Activated CD4-positive, alpha-beta T cell treated with anti-CD3 and anti-CD28 coated beads for 36 hours (primary cell): ENCODE measurements at places on chromosomes 6 and 20. TPM values are rescaled to one million over a fixed set of nuclear protein-coding genes. Genes with fewer than 3 reads are reported as not detected.

IYD gene
- total RNA-seq: not detected

WFDC6 gene
- not detected for total RNA-seq

LST1 gene
- total RNA-seq: 9.1 TPM

MUCL3 gene
- total RNA-seq: not detected

MYMX gene
- not detected for total RNA-seq

BPI gene
- not detected for total RNA-seq

FAM217A gene
- total RNA-seq: not detected

FILIP1 gene
- total RNA-seq: not detected

KIF3B gene
- total RNA-seq: 40.7 TPM

IL17A gene
- 9.1 TPM for total RNA-seq

CRYBG1 gene
- 26.6 TPM for total RNA-seq

MAFB gene
- not detected for total RNA-seq

ADGRG6 gene
- 0.43 TPM for total RNA-seq

CST4 gene
- total RNA-seq: not detected

BTNL2 gene
- not detected for total RNA-seq

OR2H1 gene
- not detected for total RNA-seq

SPEF1 gene
- not detected for total RNA-seq

RIMS4 gene
- not detected for total RNA-seq

DSP gene
- total RNA-seq: 0.09 TPM

DACT2 gene
- 0.50 TPM for total RNA-seq

TMEM170B gene
- 1.3 TPM for total RNA-seq

RNF217 gene
- total RNA-seq: 2.4 TPM

XKR7 gene
- total RNA-seq: not detected

LY6G6F gene
- total RNA-seq: not detected

ZSCAN31 gene
- 1.3 TPM for total RNA-seq

TMC2 gene
- not detected for total RNA-seq

SMIM8 gene
- 8.5 TPM for total RNA-seq
